Muscle of arm (tissue), 14 donors: ENCODE measurements at places on chromosomes 2 and 18.
A peak's percentile ranks its signal among the peaks of the same experiment; 100 is the strongest.

- no peak for DNase-seq
Observed at GRCh38 chr2:179812501-179812900, 48.9 kb downstream of the ZNF385B start.

DNA sequence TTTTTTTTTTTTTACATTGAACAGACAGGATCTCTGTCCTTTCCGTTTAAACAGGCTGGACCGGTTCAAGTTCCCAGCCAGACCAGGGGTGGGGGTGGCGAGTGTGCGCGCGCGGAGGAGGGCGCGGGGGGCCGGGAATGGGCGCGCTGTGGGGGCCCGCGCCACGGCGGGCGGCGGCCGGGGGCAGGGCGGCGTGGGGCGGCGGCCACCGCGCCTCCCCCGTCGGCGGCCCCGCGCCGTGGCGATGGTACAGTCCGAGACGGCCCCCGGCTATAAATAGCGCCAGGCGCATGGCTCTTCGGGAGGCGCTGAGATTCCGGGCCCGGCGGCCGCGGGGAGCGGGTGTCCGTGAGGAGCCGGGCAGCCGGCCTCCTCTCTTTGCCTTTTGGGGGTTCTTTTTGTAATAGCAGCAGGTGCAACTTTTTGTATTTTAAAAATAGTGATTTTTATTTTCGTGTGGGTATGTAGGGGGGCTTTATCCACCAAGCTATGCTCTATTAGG is 430 bp upstream of the CELF4 start:
- peak; percentile 45 for DNase-seq

GRCh38 chr2:127129937-127130336 is 23.0 kb upstream of the BIN1 start:
- DNase-seq: no peak

DNA sequence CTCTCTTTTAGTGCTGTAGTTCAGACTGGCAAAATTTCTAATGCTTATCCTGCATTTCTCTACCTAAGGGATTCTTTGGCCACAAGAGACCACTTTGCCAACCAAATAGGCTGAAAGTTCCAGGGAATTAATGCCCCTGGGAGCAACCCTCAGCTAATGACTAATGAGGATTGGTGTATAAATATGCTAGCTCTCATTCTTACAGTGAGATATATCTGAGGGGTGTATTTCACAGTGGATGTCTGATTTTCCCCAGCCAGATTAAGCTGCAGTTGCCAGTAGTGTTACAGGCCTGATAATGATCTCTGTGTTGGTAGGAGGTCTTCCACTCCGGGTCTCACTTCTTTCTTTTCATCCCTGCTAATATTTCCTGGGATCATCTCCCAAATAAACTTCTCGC is 90.4 kb downstream of the GULP1 start:
- no peak for DNase-seq
